ENCODE measurements at places on chromosomes 2 and 18.
A peak's percentile ranks its signal among the peaks of the same experiment; 100 is the strongest.

GRCh38 chr2:12513339-12513738, 203.4 kb upstream of the TRIB2 start:
- no peak for DNase-seq

DNA sequence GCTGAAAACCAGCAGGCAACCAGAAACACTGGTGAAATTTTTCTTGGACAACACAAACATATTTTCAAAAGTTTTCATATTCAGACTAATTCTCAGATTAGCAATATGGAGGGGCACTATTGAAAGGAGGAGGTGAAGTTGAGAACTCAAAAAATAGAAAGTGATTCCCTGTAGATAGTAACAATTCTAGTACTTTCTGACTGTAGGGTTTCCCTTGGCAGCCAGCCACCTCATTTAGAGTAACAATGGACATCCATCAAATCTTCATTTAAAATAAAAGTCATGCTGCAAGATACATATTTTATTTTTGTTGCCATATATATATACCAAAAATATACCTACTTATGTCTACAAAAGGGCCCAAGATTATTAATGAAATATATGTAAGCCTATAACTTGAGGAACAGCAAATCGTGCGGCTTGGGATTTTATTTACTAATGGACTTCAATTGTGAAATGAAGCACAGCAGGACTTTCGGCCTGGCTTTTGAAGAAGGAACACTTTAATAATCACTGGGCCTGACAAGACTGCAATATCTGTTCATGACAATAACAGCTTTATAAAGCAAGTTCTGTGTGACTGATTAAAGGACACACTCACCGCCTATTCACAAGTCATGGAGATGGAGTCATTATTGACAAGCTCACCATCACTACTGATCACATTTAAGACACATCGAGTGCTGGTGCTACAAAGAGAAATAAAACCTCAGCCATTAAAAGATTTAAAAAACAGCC, 6.8 kb upstream of the NR4A2 start:
- no peak for DNase-seq

DNA sequence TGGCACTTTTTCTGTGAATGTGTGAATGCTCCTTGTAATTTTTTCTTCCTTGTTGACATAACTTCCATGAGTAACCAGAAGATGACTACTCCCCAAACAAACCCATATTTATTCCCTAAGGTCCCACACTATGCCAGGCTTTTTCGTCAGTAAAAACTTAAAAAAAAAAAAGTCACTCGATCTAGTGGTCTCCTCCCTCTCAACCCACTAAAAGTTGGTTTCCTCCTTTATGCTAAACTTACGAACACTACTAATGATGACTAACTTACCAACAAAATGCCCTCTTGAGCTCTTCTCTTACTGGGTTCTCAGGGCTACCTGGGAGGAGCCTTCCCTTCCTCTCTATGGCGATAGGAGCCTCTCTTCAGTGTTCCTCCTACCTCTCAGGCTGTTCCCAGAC, 18.2 kb downstream of the ACVR1 start:
- DNase-seq = no peak

- no peak for DNase-seq
These were observed 152.5 kb upstream of the AQP4 start for GRCh38 chr18:27017901-27018500.

- no peak for DNase-seq
These were observed 1.9 kb downstream of the ANKRD23 start for GRCh38 chr2:96841701-96842495.

DNA sequence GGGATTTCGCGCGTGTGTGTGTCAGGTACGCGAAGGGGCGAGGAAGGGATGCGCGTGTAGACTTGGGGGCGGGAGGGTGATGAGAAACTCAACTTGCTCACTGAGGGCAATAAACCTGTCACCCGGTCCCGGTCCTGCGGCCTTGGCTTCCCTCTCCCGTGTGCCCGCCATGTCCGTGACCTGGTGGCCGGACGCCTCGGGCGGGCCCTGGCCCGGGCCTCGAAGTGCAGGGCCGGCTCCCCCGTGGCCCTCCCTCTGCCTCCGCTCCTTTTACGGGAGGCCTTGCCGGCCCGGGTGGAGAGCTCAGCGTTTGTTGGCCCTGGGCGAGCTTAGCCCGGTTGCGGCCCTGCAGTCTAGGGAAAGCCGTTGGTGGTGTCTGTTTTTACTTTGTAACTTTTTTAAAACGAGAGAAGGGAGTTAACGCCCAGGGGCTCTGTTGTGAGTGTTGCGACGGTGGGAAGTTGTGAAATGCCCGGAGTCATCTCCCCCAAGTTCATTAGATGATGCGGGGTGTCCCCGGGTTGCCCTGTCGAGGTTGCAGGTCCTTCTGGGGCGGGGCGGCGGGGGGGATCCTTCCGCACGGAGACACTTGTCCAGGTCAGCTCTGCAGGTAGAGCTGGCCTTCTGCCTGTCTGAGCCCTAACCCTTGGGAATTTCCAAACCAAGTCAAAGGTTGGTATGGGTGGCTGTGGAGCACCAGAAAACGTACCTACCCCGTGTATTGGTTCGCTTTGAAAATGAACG, 883 bp downstream of the SMCHD1 start:
- DNase-seq = peak; percentile 28

GRCh38 chr18:76953583-76954233, 131.4 kb downstream of the ZNF236 start:
- no peak for DNase-seq

DNA sequence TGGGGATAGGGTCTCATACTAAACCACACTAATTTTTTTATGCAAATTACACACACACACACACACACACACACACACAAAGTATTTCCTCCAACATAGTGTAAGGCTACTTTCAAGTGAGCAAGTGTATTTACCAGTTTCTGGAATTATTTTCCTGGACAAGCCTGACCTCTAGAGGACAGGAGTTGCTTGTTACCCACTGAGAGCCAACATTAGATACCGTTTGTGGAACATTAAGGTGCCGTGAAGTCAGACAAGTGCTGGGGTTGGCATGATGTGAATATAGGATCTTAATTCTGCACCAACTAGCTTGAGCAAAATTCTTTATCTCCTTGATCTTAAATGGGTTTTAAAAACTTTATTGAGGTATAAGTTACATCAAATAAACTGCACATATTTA, 39.3 kb upstream of the SERPINB2 start:
- no peak for DNase-seq

GRCh38 chr2:188475945-188476344, 184.3 kb downstream of the GULP1 start:
- DNase-seq = no peak

DNA sequence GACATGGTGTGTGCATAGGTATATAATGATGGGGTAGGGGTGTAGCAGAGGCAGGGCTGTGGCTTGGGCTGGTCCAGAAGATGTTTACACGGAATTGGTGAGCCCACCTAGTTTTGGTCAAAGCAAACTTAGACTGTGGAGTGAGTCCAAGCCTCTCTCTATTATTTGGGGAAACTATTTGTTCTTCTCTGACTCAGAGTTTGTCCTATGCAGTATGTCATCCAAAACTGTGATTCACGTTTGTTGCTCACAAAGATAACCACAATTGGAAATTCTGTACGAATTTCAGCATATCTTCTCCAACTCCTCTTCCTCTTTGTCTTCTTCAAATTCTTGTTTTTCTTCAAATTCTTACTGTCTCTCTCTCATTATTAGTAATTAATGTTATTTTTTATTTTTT, 292.9 kb downstream of the XIRP2 start:
- DNase-seq = no peak

GRCh38 chr2:54966165-54966832, 84.0 kb downstream of the RTN4 start:
- DNase-seq = no peak

DNA sequence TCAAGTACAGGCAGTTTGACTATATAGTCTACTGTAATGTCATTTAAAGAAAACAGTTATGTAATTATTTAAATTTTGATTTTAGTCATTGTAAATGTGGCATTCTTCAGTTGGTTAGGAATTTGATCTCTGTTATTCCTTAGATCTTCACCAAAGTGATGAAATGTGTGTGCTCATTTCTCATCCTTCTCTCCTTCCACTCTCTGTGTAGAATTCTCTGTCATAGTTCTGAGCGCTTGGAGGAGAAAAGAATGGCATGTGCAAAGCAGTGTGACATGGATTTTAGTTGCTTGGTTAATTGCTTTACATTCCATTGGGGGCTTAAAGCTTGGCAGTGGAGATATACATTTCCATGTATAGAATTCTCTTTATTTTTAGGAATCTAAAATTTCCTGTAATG, 14.8 kb downstream of the PIK3C3 start:
- no peak for DNase-seq

DNA sequence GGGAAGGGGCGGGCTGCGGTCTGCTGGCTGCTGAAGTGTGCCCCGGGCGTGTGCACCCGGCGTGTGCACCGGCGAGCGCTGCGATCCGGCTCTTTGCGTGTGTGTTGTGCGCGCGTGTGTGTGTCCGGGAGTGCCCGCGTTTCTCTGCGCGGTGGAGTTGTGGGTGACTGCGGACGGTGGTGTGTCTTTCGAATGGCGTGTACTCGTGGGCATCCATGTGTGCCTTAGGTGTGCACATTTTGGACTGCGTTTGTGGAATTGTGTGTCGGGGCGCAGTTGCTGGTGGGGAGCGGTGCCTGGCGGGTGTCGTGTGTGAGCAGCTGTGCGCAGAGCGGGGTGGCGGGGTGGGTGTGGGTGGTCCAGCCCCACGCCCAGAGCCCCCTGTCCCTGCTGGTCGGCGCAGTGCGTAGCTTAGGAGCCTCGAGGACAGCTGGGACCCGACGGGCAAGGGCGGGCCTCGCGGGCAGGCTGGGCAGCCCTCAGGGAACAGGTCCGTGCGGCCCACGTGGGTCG, 533 bp downstream of the HPCAL1 start:
- no peak for DNase-seq

DNA sequence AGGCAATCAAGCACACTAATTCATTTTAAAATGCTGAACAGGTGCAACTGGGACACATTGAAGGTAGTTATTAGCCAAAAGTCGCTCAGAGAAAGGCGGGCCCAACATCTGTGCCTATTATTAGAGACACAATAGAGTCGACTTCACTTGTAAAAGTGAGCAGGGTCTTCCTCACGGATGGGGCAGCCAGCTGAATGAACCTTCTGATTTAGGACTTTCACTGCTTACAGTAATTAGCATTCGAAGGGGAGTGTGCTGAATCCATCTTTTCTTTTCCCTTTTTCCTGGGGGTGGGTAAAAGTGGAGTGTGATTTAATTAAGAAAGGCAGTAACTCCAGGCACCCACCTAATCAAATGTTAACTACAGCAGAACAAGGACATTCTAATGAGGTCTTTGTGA, 677.7 kb downstream of the DCDC2C start:
- DNase-seq = no peak

GRCh38 chr2:169718930-169719504, 14.6 kb upstream of the KLHL23 start:
- DNase-seq = no peak

DNA sequence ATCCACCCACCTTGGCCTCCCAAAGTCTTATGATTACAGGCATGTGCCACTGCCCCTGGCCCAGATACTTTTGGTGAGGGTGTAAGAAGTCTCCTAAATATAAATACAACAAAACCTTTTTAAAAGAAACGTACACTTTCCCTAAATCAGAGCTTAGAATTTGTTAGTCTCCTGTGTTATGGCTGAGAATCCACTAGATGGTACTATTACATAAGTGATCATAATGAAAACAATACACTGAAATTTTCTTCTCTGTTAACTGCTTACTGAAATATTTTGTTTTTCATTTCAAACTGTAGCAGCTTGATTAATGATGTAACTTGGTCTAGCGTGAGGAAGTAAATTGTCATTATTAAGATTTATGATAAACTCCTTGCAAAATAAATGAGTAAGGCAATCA, 74.8 kb upstream of the FAM98A start:
- DNase-seq = no peak

DNA sequence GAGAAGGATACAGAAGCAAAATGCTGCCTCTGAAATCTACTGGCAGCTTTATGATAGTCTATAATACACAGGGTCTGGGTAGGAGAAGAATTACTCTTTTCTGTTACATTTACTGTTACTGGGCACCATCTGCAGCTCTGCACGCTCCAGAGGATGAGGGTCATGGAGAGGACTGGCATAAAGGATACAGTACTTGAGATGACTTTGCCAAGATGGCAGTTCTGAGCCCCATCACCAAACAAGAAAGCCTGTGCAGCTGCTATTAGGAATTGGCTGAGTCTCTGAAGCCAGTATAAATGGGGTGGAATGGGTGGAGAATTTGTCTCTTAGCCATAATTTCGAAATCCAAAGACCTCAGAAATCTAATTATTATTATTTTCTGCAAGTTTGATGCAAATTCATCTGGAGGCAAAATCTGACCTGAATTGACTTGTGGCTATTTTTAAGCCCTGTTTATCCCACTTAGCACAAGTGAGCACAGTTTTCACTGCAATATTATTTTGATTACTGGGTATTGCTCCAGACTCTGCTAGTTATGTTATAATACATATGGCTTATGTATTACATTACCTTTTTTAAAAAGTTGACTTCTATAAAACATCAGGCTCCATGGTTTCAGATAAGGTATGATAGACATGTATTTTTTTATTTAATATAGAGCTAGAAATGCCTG, 579.5 kb downstream of the MBD2 start:
- DNase-seq = no peak

DNA sequence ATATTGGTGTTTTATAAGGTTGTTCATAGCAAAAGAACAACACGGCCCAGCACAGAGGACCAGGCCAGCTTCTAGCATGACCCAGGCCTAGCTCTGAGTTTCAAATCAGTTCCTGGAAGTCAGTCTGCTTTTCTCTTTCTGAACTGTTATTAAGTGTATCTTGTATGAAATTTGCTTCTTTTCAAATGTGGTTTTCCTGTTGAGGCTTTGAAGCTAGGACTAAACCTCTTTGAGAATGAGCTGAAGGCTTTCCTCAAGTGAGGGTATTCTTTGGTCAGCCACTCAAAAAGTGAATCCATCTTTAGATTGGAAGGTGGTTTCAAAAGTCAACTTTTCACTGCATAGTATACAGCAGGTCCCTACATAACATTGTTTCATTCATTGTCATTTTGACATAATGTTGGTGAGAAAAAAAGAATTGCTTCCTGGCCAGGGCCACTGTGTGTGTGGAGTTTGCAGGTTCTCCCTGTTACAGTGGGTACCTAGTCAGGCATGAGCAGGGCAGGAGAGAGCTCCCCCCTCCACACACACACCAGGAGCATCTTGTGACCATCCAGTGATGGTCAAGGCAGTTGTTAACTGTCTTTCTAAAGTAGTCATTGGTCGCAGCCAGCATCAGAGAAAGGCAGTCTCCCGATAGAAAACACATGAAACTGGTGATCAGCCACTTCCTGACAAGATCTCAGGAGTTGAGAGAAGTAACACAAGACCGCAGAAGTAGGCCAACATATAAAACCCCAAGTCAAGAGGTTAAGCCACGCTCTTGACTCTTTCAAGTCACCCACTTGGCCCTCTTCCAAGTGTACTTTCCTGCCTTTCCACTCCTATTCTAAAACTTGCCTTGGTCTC, 6.7 kb upstream of the ACAA2 start:
- no peak for DNase-seq
